ENCODE measurements at places on chromosomes 3 and 15. TPM values are rescaled to one million over a fixed set of nuclear protein-coding genes. Genes with fewer than 3 reads are reported as not detected.

- H3K4me1 ChIP-seq = no peaks in the 10 kb centered on the region
- no peak overlapping the region for H3K27ac ChIP-seq
- DNase-seq = no peak
- H3K4me3 ChIP-seq = no peak overlapping the region
- no peaks in the 10 kb centered on the region for H3K36me3 ChIP-seq
These were observed 861.7 kb upstream of the NR2F2 start for GRCh38 chr15:95468820-95469219.

GRCh38 chr15:71397377-71397776 lies 282.1 kb downstream of the THSD4 start:
- H3K4me1 ChIP-seq = no peaks in the 10 kb centered on the region
- DNase-seq = no peak
- no peak overlapping the region for H3K4me3 ChIP-seq
- no peaks in the 10 kb centered on the region for H3K36me3 ChIP-seq
- H3K27ac ChIP-seq = no peak overlapping the region

DNA sequence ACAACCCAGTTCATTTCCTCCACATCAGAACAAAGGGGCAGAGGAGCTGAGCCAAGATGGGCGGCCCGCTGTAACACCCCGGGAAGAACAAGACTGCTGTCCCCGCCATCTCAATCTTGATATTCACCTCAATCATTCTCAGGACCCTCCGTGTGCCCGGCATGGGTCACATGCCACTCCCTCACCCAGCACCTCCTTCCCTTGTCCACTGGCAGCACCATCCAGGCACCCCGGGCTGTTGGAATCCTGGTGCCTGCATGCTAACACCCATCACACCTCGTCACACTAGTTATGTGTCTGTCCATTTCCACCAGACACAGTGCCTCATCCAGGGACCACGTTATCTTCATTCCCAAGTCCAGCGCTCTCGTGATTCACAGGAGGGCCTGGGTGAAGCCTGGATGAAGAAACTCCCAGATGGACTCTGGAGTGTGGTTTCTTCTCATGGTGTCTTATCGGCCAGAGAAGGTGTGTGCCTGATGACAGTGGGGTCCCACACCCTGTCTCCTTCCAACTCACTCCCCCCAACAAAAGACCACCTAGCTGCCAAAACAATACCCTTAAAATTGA lies 16.7 kb downstream of the MEGF11 start:
- no peak overlapping the region for H3K27ac ChIP-seq
- H3K4me1 ChIP-seq = no peaks in the 10 kb centered on the region
- H3K27me3 ChIP-seq = peaks cover 5% of the 10 kb centered on the region
- no peaks in the 10 kb centered on the region for H3K36me3 ChIP-seq

DNA sequence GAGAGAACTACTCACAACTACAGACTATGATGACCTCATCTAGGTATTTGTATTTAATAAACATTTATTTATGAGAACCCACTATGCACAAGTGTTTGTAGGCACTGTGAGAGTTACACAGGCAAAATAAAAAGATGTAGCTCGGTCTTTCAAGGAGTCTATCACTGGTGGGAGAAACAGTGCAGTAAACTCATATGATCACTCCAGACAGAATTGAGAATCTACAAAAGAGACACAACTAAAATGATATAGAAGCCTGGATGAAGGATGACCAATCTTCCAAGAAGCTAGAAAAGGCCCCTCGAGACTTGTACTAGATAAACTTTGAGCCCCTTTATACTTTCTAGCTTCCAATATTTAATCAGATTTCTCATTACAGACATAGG lies 70.2 kb upstream of the ZBTB20 start:
- no peak for DNase-seq
- no peaks in the 10 kb centered on the region for H3K27me3 ChIP-seq
- H3K27ac ChIP-seq = no peak overlapping the region
- no peaks in the 10 kb centered on the region for H3K36me3 ChIP-seq
- H3K4me1 ChIP-seq = no peaks in the 10 kb centered on the region
- no peak overlapping the region for H3K4me3 ChIP-seq

DNA sequence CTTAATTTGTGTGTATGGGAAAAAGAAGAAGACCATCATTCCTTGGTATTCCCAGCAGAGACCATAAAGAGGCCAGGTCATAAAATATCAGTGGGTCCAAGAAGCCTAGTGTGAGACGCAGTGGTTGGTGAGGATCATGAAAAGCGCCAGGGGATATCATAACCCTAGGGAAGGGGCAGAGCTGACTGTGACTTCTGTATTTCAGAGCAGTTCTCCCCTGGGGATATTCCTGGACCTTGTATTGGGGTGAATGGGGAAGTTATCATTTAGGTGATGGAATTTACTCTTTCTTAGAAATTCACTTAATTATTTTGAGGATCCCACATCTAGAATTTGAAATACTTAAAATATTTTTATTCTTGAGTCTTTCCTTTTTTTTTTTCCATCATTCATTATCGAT lies 34.9 kb upstream of the UMPS start:
- no peaks in the 10 kb centered on the region for H3K36me3 ChIP-seq
- H3K27ac ChIP-seq = no peak overlapping the region
- H3K4me3 ChIP-seq = no peak overlapping the region
- H3K27me3 ChIP-seq = peaks cover 17% of the 10 kb centered on the region
- DNase-seq = no peak

- no peak overlapping the region for H3K27ac ChIP-seq
- peaks cover 2% of the 10 kb centered on the region for H3K4me1 ChIP-seq
- no peaks in the 10 kb centered on the region for H3K36me3 ChIP-seq
- no peaks in the 10 kb centered on the region for H3K27me3 ChIP-seq
- H3K4me3 ChIP-seq = no peak overlapping the region
These were observed 13.6 kb upstream of the UTS2B start for GRCh38 chr3:191343913-191344312.

- H3K27me3 ChIP-seq = no peaks in the 10 kb centered on the region
- peaks cover 3% of the 10 kb centered on the region for H3K36me3 ChIP-seq
- DNase-seq = no peak
- no peak overlapping the region for H3K27ac ChIP-seq
- H3K4me3 ChIP-seq = no peak overlapping the region
These were observed 35.0 kb upstream of the BSN start for GRCh38 chr3:49519296-49519695.

DNA sequence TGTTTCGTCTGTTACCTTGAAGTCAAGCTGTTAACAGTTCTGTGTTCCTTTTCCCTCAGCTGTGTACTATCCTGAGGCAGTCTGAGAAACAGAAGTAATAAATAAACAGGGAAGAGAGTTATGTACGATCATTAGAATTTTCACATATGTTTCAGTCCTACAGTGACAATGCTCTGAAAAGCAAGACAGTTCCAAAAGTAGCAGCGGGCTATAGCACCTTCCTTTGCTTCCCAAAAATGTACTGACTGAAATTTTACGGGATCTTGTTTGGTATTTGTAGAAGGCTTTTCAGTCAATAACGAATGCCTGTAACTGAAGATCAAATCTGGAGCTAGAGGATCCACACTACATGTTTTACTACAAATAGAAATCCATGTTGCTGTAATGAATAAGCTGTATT lies 428.1 kb downstream of the PYDC2 start:
- H3K27ac ChIP-seq = no peak overlapping the region
- H3K4me1 ChIP-seq = no peaks in the 10 kb centered on the region
- no peak for DNase-seq

DNA sequence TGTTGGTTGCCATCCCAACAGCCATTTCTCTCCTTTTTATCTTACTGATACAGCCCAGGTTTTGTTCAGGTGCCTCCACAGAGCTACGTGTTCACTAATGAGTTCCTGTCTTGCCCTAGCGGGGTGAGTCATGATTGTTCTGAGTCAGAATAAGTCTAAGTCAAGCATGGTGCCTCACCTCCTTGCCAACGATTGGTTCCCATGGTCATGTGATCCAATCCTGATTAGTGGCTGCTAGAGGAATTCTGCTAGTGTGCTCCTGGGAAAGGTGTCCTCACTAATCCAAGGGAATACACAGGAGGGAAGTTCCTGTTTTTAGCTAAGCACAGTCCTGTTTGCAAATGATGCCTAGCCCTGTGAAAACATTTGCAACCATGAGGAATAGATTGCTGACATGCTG lies 99.8 kb downstream of the NSUN3 start:
- H3K4me3 ChIP-seq = no peak overlapping the region
- DNase-seq = peak; percentile 13
- H3K27ac ChIP-seq = no peak overlapping the region

DNA sequence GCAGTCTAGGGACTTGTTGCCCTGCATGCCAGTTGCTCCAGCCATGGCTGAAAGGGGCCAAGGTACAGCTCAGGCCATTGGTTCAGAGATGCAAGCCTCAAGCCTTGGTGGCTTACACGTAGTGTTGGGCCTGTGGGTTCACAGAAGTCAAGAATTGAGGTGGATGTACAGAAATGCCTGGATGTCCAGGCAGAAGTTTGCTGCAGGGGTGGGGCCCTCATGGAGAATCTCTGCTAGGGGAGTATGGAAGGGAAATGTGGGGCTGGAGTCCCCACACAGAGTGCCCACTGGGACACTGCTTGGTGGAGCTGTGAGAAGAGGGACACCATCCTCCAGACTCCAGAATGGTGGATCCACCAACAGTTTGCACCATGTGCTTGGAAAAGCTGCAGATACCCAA lies 10.6 kb upstream of the B3GNT5 start:
- H3K36me3 ChIP-seq = peaks cover 14% of the 10 kb centered on the region
- H3K4me1 ChIP-seq = peaks cover 17% of the 10 kb centered on the region
- no peak overlapping the region for H3K4me3 ChIP-seq
- H3K27ac ChIP-seq = no peak overlapping the region
- H3K27me3 ChIP-seq = peaks cover 13% of the 10 kb centered on the region
- DNase-seq = no peak

DNA sequence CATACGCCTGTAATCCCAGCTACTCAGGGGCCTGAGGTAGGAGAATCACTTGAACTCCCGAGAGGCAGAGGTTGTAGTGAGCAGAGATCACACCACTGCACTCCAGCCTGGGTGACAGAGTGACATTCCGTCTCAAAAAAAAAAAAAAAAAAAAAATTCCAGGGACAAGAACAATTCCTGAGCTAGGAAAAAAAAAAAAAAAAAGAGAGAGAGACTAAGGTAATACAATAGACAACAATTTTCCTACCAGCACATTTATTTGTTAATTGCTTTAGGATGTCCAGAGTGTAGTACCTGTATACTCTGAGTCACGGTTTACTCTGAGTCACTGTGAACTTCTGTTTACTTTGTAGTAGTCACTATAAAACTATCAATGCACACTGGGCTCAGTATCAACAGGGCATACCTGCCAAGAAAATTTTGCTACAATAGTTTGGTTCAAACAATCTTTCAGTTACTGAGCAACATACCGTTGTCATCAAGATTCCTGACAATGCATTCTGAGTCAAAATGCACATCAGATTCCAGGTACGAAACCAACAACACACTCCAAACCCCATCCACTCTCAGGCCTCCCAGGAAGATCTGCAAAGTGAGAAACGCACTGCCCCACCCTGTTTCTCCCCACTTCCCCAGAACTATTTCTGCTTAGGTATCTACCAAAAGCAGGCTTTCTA lies 28.3 kb downstream of the IGF2BP2 start:
- H3K27me3 ChIP-seq = peaks cover 19% of the 10 kb centered on the region
- peaks cover 14% of the 10 kb centered on the region for H3K4me1 ChIP-seq
- no peak overlapping the region for H3K4me3 ChIP-seq
- H3K36me3 ChIP-seq = no peaks in the 10 kb centered on the region

DNA sequence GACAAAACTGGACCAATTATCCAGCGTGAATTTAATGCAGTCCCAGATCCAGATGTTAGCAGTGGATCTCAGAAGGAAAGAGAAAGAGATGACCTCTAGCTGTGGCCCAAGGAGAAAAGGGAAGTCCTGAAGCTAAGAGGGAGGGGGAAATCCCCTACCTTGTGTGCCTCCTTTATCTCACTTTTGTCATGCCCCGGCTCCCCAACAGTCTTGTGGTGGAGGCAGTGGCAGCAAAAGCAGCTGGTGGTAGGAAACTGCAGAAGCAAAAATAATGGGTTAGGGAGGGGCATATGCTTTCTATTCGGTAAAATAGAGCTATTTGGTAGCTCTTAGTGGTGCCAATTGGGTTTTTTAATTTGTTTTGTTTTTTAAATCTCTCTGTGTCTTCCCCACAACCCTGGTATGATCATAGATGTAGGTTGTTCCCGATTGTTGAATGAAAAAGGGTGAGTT lies 56.5 kb downstream of the MCTP2 start:
- DNase-seq = peak; percentile 50
- peak overlapping the region; percentile 69 for H3K4me3 ChIP-seq

DNA sequence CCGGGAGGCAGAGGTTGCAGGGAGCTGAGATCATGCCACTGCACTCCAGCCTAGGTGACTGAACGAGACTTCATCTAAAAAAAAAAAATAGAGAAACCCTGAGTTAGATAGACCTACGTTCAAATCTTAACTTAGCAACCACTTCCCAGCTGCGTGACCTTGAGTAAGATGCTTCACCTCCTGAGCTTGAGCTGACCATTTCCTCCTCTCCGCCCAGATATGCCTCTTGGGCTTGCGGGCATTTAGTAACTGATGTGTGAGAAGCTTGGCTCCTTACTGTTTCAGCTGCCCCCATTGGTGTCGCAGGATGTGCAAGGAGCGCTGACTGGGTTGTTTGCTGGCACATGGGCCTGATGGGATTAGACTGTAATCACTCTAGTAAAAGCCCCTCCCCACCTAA lies 26.9 kb upstream of the ATG7 start:
- DNase-seq = no peak
- no peaks in the 10 kb centered on the region for H3K27me3 ChIP-seq
- H3K4me1 ChIP-seq = peaks cover 8% of the 10 kb centered on the region
- peaks cover 5% of the 10 kb centered on the region for H3K36me3 ChIP-seq

DNA sequence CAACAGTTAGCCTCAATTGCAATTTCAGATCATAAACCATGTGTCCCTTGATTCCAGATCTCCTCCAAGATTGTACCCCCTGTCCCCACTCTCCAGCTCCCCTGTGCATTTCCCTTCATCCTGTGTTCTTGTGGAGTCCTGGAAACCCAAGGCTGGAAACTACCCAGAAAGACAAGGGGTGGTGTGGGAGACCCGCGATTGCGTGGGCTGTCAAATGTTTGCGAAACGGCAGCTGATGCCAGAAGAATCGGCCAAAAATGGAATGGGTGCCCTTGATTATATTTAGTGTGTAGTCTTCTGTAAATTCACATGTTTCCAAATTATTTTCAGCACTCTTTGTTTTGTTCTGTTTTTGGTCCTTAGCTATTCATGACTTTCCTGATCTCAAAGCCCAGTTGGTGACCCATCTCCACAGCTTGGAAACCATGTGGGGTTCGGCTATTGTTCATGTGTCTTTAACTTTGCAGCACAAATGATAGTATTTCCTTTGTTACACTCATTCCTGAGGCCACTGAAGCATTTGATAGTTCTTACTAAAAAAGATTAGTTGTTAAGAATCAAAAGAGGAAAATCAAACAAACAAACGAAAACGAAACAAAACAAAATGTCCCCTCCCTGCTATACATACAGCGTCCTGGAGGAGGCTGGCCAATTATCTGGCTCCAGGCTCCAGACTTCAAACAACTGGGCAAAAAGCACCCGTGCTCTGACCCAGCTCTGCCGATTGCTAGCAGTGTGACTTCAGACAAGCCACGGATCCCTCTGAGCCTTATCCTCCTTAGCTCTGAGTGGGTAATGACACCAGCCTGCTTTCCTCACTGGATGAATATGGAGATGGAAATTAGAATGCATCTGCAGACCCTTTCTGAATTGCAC lies 120.9 kb downstream of the CACNA2D3 start:
- H3K4me3 ChIP-seq = no peak overlapping the region
- no peak for DNase-seq
- no peaks in the 10 kb centered on the region for H3K27me3 ChIP-seq
- no peaks in the 10 kb centered on the region for H3K36me3 ChIP-seq
- no peaks in the 10 kb centered on the region for H3K4me1 ChIP-seq
- no peak overlapping the region for H3K27ac ChIP-seq

CCR1 gene
- 0.51 TPM for total RNA-seq

HRG gene
- total RNA-seq = not detected

LYZL4 gene
- not detected for total RNA-seq

SCG3 gene
- total RNA-seq = not detected

TRMT10C gene
- total RNA-seq = 22.0 TPM

GXYLT2 gene
- 0.26 TPM for total RNA-seq

SST gene
- total RNA-seq = not detected

POC1A gene
- 28.6 TPM for total RNA-seq

PLA2G4F gene
- total RNA-seq = 0.07 TPM

SMC4 gene
- total RNA-seq = 206 TPM

AMT gene
- 7.4 TPM for total RNA-seq
